D721Med (cell line): ENCODE measurements at places on chromosomes 1 and 21.

DNA sequence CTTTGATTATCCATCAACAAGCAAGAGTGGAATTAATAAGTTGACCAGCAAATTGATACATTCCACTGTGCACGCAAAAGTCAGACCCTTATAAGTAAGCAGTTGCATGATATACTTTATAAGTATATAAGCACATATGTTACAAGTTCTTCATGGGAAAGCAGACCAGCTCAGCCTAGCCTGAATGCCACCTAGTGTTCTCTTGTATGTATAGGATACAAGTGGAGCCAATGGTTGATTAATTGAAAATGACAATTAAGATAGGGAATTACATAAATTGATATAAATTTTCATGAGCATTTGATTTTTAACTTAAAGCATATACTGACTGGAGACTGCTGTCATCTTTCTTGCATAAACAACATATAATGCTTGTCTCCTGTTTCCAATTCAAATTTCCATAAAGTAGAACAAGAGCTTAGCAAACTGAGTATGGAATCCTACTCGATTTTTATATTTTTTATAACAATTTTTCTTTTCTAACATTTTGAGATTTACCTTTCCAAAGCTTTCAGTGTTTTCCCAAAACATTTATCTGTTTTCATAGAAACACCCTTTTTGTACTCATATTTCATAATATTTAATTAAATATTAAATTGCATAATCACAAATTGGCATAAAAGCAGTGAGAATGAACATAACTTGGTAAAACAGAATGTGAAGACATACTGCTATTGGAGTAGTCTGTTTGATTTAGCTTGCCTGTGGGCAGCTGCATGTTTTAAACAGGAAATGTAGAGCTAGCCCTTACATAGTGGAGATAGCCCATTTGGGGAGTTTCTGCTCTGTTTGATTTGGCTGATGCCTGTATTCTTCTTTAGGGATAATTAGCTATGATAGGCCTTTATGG lies 62.8 kb downstream of the MAGI3 start:
- DNase-seq = no peak

GRCh38 chr1:225777583-225778336 lies at the start of gene SRP9:
Gene SRP9, plus strand, starts transcription at chr1:225777826. Its CDS starts 115 bp downstream, at chr1:225777941.
- DNase-seq = no peak

DNA sequence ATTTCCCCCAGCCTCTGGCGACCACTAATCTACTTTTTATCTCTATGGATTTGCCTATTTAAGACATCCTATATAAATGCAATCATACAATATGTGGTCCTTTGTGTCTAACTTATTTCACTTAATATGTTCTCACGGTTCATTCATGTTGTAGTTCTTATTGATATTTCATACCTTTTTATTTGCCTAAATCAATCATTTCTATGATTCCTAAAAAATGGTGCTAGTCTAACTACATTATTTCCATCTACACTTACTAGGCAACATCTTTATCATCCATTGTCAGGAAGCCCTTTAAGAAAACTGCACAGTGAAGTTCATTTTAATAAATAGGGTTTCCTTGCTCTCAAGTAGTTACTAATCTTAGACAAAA lies 380 bp upstream of the FBXO28 start:
- no peak for DNase-seq

DNA sequence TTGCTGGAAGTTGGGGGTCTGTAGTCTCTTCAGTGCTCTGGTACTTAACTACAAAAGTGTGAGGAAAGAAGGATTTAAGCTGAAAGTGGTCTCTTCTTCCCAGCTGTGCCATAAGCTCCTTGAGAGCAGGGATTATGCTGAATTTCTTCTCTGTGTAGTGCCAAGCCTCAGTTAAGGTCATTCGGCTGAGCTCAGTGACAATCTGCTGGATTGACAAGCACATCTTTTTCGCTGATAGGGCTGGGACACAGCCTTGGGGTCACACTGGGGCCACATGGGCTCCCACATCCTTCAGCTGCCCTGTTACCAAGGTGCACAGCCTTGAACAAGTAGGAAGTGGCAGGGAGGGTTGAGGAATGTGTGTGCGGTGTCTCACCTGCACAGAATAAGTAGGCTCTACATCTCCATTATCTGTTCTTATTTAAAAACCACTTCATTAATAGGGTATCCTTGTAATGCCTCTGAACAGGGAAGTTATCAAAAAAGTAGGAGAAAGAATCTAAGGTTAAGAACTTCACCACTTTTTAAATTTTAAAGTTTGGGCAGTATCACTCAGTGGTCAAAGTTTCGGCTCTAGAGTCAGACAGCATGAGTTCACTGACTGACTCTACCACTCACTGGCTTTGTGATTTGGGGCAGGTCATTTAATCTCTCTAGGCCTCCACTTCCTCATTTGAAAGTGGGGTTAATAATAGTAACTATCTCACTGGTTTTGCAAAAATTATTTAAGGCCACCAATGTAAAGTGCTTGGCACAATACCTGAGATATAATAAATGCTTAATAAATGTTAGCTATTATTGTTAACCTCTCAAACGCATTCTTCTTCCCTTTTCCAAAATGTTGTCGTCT lies 10.3 kb downstream of the ZBTB40 start:
- no peak for DNase-seq

GRCh38 chr1:90800012-90800717 lies 83.1 kb upstream of the BARHL2 start:
- no peak for DNase-seq

DNA sequence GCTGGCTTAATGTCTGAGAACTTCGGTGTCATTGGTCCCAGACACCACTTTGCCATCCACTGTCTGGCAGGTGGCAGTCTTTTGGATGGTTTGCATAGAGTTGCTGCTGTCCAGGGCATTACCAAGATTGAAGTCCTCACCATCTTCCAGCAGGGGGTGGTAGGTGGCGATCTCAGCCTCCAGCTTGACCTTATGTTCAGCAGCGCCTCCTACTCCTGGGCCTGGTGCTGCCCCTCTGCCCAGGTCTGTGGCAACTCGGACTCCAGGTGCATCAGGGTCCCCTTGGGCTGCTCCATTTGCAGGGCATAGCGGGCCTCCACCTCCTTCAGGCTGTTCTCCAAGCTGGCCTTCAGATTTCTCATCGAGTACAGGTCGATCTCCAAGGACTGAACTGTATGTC lies 573.3 kb upstream of the NCAM2 start:
- DNase-seq = no peak

DNA sequence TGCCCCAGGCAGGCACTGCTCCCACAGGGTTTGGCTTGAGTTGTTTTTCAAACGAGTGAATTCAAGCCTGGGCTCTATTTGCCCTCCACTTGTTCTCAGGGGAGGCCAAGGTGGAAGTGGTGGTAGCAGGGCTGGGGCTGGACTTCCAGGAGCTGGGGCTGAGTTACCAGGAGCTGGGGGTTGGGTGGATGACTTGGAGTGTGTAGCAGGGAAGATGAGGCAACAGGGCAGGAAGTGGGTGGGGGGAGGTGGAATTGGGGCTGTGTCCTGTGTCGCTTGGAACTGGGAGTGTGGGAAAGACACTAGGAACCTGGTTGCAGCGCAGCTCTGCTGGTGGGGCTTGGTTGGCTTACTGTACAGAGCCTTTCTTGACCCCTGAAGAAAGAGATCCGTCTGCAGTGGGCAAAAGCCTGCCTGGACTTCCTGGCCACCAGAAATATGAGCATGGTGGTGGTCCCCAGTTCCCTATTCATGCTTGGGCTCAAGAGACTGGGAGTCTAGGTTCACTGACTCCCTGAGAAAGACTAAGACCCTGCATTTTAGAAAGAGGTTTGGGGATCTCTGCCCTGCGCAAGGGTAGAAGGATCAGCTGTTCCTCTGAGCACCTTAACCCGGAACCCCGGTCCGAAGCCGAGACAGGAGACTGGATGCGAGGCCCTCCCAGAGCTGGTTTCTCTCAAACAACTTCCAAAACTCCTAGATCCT lies 3.1 kb downstream of the TFAP2E start:
- DNase-seq = no peak

- no peak for DNase-seq
Measured at GRCh38 chr1:184419350-184420161, 32.7 kb downstream of the C1orf21 start.

GRCh38 chr1:209633335-209633997 lies 18.8 kb downstream of the LAMB3 start:
- no peak for DNase-seq

DNA sequence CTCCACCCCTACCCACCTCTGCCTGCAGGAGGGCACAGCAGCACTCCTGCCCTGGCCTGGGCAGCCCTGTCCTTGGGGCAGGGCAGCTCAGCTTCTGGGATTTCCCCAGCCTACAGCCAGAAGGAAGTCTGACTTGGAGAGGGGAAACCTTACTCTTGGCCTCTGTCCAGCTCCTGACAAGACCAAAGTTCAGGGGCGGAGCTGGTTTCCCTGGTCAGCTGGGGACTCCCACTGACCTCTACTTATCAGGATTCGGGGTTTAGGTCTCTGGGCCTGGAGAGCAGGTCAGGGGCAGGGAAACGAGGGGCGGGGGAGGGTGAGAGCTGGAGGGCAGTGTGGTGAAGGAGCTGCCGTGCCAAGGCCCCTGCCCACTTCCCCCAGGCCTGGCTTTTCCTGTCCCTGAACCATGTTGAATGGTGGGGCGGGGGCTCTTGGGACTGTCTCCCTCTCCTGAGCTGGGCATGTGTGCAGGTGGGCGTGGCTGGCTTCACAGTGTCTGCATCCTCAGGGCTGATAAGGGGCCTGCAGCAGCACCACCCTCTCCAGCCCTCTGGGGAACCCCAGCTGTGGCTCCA lies 16.8 kb upstream of the ETV3 start:
- no peak for DNase-seq
